ENCODE measurements at places on chromosomes 12 and 14.

DNA sequence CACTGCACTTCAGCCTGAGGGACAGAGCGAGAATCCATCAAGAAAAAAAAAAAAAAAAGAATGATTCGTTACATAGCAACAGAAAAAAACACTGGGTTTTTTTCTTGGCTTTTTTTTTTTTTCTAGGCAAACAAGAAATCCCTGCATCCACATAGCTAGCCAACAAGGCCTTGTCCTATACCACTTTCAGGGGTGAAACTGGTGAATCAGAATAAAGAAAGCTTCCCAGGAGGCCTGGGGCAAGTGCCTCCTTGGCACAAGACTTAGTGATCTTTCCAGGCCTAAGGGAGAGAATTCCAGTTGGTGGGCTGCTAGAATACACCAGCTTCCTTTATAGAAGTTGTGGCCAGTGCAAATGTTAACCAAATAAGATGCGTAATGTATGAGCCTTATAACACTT is 90.0 kb downstream of the VCPKMT start:
- DNase-seq: no peak

DNA sequence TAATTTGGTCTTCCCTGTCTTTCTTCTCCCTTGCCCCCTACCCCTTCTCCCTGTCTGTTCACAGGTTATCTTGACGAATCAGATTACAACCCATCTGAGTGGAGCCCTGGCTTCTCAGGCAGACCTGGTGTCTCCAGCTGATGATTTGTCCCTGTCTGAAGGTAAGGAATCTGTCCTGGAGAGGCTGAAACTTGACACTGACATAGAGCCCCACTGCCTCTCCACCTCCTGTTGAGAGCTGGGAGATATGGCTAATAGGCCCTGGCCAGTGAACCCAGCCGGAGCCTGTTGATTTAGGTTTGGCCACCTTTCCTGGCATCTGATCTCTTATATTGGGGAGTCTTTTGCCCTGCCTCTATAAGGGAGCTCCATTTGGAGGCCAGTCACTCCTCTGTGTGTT is 472.2 kb downstream of the RAD51B start:
- DNase-seq: no peak

DNA sequence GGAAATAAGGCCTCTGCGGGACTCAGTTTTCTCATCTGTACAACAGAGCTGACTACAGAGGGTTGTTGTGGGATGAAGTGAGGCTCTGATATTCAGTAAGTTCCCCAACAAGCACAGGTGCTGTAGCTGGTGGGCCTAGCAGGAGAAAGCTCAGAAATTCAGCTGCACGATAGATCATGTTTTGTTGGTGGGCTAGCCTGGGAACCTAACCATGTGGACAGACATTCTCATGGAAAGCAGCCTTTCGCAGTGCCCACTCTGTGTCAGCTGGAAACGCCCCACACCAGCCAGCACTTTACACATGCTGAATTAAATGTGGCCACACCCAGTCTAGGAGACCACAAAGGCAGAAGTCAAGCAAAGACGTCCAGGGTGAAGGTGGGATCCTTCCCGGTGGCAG is 16.1 kb downstream of the PITPNM2 start:
- no peak for DNase-seq

- DNase-seq: no peak
These were observed 66.0 kb downstream of the DENND5B start for GRCh38 chr12:31524791-31525495.

DNA sequence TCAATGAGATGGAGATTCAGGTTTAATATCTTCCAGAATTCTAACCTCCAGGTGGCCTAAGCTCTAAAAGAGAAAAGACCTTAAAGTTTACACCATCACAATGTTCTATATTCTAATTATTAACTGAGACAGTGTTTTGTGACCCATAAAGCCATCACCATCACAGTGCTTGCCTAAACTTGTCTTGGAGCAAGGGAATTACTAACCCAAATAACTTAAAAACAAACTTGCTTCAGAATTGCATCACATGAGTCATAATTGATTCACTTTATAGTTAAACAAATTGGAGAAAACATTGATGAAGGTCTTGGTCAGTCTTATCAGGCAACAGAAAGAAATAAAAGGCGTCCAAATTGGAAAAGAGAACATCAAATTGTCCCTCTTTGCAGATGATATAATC is 54.5 kb upstream of the ALG10 start:
- DNase-seq: no peak

DNA sequence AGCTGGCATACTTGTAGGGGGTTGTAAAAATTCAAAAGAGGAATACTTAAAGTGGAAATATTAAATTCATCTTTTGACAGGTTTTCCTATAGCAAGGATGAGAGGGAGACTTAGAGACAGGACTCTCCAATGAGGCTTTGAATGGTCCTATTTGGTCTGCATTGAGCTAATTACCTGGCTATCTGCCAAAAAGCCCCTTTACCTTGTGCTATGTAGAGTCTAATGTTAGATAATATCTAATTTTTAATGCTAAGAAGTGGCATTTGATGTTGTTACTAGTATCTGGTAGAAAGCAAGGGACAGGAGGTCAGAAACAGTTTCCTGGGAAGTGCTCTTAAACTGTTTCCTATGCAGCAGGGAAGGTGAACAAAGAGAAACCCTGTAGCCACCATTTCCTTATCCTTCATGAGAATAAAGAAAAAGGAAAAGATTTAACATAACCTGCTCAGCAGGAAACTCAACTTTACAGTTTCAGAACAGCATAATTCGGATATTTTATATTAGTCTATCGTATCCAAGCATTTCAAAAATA is 550.0 kb downstream of the SOX5 start:
- no peak for DNase-seq

DNA sequence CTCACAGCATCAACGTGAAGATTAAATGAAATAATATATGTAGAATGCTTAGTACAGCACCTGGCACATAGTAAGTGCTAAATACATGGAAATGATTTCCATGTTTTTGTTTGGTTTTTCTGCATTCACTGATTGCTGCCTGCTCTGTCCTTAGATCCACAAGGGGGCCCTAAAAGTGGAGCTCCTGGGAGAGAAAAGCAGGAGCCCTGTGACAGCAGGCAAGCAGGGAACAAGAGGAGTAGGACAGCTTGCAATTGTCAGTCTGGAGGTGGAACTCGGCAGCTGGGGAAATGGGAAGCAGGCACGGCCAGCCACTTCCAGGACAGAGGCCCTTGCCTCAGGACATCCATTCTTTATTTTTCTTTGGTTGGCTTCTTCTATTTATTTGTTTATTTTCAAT is 292.9 kb downstream of the BMP4 start:
- DNase-seq: no peak

- no peak for DNase-seq
These were observed 1.5 kb downstream of the FKBP4 start for GRCh38 chr12:2796187-2796666.

- DNase-seq: no peak
These were observed 44.3 kb upstream of the HELB start for GRCh38 chr12:66258011-66258410.

DNA sequence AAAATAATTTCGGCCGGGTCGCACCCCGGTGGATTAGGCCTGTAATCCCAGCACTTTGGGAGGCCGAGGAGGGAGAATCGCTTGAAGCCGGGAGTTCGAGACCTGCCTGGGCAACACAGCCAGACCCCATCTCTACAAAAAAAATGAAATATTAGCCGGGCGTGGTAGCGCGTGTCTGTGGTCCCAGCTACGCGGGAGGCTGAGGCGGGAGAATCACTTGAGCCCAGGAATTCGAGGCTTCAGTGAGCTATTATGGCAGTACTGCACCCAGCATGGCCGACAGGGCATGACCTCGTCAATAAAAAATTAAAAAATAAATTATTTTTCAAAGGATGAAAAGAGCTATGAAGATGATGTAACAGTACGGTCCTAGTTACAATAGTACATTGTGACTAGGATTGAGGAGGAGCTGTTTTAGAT is 523 bp downstream of the GTF2H3 start:
- no peak for DNase-seq

DNA sequence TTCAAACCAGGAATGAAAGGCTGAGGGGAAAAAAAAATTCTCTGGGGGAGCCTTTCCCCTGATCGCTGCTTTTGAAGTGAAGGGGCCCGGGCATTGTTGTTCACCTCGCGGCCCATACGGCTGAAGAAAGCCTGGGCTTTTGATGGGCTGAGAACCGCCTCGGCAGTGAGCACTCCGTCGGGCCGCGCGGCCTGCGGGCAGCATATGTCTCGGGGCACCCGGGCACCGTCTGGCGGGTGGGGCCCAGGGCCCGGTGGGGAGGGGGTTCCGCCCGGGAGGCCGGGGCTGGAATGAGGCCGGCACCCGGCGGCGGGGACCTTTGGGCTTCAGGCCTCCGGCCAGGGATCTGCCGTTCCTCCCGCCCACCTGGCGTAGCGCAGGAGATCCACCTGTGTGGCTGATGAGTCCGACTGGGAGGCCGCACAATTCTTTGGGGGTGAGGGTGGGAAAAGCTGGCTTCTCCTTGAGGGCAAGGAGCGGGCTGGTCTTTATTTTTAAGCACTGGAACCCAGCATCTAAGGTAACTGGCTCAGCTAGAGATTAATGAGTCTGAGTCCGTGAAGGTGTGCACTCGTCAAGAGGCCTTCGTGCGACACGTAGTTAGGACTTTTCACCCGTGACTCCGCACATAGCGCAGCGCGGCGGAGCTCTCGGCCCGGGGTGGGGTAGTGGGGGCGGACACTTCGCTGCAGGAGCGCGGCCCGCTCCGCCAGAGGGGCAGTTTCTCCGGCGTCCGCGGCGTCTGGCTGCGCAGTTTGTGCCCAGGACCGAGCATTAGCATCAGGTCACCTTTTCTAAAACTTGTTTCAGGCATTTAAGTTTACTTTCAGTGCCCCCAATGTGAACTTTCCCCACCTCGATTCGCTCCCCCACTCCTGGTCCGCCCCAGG is 10.6 kb downstream of the FOXA1 start:
- DNase-seq: no peak

DNA sequence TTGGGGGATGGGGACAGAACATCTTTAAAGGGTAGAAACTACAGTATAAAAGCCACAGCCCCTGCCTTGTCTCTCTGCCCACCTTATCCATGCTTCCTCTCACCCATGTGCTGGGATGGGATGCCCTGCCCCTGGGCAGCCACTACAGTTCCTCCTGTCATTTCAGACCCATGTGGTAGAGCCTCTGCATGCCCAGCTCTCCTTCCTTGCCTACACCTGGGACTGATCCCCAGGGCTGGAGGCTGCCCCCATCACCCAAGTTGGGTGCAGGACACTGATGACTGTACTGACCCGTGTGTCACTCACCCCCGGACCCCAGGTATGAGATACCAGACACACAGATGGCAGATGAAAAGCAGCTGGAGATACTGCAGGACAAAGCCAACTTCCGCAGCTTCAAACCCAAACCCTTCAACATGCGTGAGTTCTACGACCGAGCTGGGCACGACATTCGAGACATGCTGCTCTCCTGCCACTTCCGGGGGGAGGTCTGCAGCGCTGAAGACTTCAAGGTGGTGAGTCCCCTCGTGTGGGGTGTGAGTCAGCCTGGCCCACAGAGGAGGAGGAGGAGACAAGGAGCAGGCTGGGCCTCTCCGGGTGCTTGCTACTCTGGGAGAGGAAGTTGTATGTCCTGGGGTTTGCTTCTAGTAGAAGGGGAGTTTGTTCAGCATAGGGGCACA is 2.2 kb downstream of the ASIC1 start:
- peak; percentile 20 for DNase-seq

- DNase-seq: no peak
These were observed 67.2 kb downstream of the TBC1D30 start for GRCh38 chr12:64891629-64892028.

GRCh38 chr12:29783773-29784666 is at the start of gene TMTC1:
TMTC1 (minus strand) TSS chr12:29783942; CDS start chr12:29783751, 191 bp downstream.
- DNase-seq: no peak

DNA sequence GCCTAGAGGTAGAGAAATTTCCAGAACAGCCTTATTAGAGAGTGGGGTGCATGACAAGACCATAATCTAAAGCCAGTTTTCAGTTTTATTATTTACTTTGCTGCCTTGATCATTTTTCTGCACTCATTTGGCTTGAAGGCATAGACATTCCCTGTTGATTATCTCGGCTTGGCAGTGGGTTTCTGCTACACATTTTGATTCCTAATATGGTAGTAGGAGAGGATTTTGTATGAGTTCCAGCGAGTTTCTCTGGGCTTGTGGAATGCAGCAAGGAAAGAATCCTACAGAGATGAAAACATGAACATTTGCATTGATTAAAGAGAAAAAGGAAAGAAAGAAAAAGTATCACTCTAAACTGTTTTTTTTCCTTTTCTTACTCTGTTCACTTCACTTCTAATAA is 281.2 kb downstream of the PAWR start:
- DNase-seq: no peak

- DNase-seq: no peak
These were observed 2.8 kb upstream of the CDKL1 start for GRCh38 chr14:50399251-50400032.

GRCh38 chr12:70040141-70040540 is 203.1 kb upstream of the CNOT2 start:
- no peak for DNase-seq

- no peak for DNase-seq
These were observed 14.9 kb upstream of the SCAF11 start for GRCh38 chr12:46005151-46005797.

GRCh38 chr14:20215196-20215595 is 8.3 kb upstream of the OR11H6 start:
- DNase-seq: no peak

DNA sequence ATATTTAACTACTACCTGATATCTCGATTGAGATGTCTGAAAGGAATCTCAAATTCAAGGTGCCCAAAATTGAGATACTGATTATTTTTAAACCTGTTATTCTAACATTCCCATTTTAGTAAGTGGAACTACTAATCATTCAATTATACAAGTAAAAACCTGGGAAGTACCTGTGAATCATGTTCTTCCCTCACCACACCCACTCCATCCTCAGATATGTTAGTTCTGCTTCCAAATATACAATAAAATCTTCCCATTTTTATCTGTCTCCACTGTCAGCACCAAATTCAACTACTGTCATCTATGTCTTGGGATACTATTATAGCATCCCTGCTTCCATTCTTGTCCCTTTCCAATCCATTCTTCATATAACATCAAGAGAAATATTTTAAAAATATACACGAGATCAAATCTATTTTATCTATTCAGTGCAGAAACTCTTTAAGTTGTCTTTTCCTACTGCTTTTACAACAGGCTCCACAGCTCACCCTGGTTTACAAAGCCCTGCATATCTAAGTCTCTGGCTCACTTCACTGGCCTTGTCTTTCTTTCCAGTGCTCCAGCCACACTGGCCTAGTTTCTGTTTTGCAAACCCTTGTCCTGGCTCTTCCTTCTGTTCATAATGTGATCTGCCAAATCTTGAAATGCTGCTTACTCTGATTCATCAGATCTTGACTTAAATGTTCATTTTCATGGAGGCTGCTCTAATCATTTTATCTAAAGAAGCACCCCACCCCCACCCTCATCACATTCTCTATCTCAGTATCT is 122.3 kb downstream of the PTPRR start:
- no peak for DNase-seq

- DNase-seq: no peak
These were observed 173.9 kb downstream of the SLC15A4 start for GRCh38 chr12:128649902-128650301.
